ENCODE measurements at places on chromosomes 2 and 18.

GRCh38 chr2:152098496-152099366 is at the start of gene CACNB4:
CACNB4 (minus strand) TSS chr2:152099044.
- DNase-seq: peak; percentile 17

DNA sequence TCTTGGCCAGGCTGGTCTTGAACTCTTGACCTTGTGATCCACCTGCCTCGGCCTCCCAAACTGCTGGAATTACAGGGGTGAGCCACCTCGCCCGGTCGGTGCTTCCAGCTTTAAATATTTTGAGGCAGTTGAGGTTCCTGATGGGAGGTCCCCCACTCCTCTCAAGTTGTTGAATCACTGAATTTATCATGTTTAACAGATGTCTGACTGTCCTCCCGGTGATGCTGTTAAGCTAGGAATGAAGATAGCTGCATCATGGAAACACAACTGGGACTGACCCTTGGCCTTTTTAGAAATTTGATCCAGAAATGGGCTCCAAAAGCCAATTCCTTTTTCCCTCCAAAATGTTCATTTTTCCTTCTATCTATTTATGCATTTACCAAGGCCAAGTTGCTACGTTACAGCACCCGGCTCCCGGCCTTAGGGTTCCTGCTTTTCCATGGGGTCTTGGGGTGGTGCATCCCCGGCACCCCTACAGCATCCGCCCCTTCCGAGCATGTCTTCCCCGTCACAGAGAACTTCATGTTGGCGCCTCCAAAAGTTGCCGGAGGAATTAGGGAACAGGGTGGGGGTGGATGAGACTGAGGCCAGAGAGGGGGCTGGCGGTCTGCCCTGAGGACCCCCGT is 43.9 kb downstream of the PAX8 start:
- DNase-seq: no peak

GRCh38 chr2:211860224-211860623 is 678.4 kb downstream of the ERBB4 start:
- no peak for DNase-seq

GRCh38 chr2:166727095-166727494 is 161.2 kb upstream of the XIRP2 start:
- DNase-seq: no peak

DNA sequence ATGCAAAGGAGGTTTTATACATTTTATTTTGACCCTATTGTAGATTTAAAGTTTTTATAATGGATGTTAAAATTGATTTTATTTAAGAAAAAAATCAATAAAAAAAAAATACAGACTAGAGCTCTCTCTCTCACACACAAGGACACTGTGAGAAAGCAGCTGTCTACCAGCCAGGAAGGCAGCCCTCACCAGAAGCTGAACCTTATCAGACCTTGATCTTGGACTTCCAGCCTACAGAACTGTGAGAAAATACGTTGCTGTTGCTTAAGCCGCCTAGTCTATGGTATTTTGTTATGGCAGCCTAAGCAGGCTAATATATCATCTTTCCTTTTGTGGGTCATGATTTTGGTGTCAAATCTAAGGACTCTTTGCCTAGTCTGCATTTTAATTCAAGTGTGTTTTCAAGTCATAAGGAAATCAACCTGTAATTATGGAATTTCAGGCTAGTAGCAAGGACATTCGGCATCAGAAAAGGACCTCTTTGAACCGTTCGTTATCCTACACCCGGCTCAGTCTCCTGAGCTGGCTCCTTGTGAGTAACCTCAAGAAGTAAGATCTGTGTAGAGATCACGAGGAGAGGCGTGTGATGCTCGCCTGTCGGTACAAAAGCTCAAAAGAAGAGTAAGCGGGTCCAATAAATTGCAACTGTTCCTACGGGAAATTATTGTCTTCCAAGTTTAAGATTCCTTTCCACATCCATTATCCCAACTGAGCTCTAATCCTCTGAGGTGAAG is 98.2 kb downstream of the PDCL3 start:
- no peak for DNase-seq

DNA sequence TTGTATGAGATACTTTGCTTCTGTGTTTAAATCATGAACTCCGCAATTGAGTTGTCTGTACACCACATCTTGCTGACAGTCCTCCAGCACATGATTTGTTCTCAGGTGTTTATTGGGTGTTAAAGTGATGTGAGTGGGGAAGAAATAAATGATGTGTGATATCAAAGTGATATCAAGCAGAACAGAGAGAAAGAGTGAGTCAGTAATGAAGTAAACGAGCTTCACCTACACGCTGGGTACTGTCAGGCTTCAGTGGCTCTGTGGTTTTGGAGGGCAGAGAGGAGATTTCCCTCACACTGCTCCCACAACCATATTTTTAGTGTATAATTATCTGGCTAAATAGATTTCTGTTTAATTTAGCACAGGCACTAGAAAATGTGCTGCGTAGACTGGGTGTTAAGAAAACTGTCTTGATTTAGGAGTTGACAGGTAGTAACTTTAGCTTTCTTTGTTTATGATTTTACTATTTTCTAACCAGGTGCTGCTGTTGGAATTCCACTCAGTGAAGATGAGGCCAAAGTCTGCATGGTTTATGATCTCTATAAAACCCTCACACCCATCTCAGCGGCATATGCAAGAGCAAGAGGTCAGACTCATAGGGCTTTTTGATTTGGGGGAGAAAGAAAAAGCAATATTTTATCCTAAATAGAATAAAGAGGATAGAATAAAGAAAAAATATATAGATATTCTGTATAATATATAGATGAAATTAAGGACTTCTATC is 21.2 kb downstream of the ATIC start:
- DNase-seq: no peak

DNA sequence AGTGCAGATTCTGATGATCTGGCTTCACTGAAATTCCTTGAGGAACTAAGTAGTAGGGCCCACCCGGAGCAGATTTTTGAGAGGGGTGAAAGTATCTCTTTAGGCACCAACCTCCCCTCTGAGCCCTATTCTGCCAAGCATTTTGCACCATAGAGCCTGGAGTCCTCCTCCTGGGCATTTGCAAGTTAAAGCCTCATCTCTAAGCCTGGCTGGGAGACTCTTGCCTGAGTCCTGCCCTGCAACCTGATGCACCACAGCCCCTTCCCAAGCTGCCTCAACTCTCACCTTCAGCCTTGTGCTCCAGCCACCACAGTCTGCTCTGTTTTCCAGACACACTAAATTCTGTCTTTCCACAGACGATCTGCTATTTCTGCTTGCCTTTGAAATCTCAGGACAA is 79.6 kb upstream of the PKDCC start:
- DNase-seq: no peak

DNA sequence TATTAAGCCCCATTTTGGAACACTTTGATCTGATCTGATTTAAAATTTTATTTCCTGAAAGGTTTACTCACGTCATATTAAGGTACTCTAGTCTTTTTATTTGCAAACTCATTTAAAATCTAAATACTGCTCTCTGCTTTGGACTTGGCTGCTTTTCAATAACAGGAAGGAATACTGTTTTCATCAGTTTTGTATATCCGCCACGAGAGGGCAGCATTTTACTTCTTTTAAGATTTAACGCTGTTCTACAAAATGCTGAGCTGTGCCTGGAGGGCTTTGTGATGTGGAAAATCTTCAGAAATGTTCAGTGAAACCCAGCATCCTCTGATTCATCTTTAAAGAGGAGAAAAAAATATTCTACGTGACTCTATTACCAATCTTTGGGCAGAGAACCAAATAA is 37.5 kb upstream of the SLC38A11 start:
- DNase-seq: peak; percentile 37

DNA sequence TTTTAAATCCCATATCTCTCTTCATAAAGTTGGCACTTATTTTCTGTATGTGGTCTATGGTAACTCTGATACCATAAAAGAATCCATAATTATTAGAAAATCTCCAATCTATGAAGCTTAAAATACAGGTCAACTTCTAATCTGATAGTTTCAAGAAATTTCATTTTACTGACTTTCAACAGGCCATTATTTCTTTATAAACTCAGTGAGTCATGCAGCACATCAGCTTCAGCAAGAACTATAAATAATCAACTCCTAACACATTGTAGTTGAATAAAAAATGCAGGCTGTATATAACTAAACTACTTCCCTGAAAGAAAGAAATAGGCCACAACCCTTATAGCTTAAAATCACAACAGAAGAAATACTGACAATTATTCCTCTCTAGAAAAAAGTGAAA is 204.3 kb upstream of the CCDC150 start:
- DNase-seq: no peak

DNA sequence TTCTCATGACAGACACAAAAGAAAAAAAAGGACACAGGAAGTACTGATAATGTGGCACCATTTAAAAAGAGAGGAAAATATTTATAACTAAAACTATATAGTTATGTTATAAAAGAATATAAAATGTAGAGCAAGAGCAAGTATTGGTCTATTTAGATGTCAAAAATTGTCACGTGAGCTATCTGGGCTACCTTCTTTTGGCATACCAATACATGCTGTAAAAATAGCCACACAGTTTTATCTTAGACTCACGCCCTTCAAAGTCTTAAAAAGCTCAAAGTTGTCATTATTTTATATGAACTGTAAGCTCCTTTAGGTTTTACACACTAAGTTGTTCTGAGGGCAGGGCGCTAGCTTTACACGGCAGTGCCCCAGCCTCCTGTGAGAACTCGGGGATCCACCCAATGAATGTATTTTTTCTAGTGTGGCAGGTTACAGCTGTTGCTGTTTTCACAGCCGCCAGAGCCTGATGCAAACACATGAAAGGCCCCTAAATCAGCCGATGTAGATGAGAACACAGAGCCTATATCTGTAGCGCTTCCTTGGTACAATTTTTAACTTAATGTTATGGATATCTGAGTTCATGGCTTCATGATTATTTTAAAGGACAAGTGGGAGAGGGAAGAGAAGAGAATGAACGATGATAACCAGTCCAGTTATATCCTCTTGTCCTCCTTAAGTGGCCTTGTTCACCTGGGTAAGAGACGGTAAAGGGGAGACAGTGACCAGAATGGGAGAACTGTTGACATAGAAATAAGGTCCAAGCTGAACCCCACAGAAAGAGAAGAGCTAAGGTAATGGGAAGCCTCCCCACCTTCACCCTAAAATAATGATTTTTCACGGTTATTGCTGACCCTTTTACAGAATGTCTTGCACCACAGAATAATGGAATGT is 130.8 kb downstream of the CACNB4 start:
- DNase-seq: no peak

DNA sequence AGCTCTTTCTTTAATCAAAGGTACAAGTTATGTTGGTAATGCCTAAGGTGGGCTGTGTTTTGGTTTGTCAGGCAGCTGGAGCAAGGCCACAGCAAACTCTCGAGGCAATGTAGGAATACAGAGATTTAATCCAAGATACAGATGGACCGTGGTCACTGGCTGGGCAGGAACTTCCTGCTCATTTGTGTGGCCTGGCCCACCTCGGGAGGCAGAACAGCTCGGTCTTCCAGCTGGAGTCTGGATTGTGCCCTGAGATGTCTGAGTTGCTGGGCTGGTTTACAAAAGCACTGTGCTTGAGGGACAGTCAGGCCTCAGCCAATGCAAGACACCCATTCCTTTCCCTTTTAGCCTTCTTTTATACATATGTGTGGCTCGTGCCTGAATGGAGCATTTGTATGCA is 506.1 kb upstream of the SALL3 start:
- no peak for DNase-seq

DNA sequence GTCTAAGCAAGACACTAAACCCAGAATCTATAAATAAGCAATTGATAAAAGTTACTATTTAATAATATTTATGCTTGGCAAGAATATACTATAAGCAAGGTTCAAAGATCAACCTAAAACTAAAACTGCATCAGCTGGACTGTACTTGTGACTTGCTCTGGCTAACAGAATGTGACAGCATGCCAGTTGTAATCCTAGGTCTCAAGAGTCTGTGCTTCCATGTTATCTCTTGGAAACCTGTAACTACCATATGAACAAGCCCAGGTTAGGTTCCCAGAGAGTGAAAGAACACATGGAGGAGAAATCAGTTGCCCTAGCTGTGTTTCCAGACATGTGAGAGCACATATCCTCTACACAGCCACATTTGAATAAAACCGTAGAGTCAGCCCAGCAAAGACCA is 297.4 kb downstream of the CDH2 start:
- no peak for DNase-seq

- no peak for DNase-seq
Measured at GRCh38 chr2:140808820-140809219, 1322.0 kb downstream of the LRP1B start.

- DNase-seq: no peak
Measured at GRCh38 chr18:38961880-38962279, 1396.3 kb upstream of the CELF4 start.

- DNase-seq: no peak
Measured at GRCh38 chr2:240752209-240752608, 60.5 kb downstream of the AQP12A start.

DNA sequence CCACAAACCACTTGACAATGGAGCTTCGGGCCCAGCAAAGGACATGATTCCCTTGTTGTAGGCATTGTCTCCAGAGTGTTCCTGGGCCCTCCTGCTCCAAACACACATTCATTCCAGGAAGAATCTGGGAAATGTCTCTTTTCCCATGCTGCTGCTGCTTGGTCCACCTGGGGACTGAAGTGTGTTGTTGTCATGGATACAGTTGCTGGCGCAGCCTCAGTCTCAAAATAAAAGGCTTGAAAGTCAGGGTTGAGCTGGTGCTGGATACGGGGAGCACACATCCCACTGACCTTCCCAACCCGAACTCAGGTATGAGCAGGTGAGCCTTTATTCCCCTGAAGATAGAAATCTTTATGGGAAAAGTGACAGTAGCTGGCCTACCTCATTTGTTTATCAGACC is 30.6 kb upstream of the SPP2 start:
- no peak for DNase-seq

GRCh38 chr2:240960309-240960970 is 38.0 kb upstream of the SNED1 start:
- DNase-seq: peak; percentile 11

DNA sequence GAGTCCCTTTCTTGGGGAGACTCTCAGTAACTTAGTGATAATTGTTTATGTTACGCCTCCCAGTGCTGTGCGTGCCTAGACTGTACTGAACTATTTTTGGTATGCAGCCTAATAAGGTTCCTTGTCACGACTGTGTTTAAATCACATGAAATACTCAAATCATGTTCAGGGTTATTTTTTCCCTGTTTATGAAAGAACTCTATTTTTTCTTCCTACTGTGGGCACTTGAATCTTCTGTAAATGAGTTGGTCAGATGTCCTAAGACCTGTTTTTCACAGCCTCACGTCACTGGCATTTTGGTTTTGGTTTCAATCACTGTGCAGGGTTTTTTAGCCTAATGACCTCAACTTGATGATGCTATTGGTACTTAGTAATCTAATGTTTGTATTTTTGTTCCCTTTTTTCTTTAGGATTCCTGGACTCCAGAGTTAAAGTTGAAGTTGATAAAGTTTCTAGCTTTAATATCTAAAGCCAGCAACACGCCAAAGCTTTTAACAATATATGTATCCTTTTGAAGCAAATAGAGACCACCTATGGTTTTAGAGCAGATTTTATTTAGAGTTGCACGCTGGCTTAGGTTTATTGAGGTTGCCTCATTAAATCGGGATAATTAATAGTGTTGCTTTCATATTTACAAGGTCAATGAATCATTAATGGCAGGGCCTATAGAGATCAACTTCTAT is 24.0 kb downstream of the ARMC9 start:
- DNase-seq: no peak

DNA sequence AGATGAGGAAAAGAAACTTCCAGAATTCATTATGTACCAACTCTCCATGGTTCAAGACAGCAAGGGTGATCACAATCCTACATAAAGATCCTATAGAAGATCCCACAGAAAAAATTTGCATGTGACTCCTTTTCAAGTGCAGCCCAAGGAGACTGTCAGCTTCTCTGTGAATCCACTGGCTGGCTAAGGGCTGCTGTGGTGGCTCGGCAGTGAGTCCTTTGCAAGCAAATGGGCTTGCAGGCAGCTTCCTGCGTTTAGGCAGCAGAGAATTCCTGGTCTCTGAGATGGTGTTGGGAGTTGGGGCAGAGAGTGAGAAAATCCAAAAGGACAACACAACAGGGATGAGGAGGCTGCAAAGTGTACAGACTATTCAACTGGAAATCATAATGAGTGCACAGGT is 43.4 kb downstream of the NABP1 start:
- DNase-seq: no peak

Data from activated CD4-positive, alpha-beta memory T cell treated with anti-CD3 and anti-CD28 coated beads, Interleukin-2, amount 10 ng/mL, durations not matched to agents 7 days and 5 days (primary cell).